Esophagus squamous epithelium (tissue), 5 donors: ENCODE measurements at places on chromosomes 13 and 19.

- DNase-seq: no peak
Measured at GRCh38 chr19:50520822-50521465, 7.2 kb upstream of the ASPDH start.

- no peak for DNase-seq
Measured at GRCh38 chr19:4839192-4839591, 7.7 kb upstream of the TICAM1 start.

DNA sequence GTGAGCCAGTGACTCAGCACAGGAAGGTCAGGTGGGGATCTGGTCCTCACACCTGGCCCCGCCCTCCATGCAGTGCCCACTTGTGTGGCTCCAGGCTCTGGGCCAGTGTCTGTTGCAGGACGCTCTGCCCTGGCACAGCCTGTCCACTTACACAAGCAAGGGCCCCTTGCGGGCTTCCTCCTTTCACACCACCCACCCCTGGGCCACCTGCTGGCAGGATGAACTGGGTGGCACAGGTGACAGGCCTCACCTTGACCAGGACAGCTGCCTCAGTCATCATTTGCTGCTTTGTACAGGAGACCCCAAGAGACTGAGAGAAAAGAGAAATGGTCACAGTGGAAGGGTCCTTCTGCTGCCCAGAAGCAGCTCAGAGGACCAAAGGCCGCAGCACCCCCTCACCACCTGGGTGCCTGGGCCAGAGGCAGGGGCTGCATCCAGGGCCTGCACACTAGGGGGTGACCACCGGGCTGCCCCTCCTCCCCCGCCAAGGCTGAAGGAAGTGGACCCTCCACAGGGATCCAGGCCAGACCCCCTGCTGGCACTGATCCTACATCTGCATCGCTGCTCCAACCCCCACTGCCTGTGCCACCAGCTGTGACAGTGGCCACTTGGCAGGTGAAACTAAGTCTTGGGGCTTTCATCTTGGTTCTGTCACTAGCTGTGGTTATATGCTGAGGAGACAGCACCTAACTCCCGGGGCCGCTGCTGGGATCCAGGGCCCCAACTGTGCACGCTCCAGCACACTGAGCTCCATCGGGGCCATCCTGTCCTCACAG lies 110.3 kb downstream of the TUBA3C start:
- no peak for DNase-seq

- DNase-seq: no peak
Measured at GRCh38 chr13:112967686-112968379, 1.2 kb upstream of the MCF2L start.

- DNase-seq: no peak
Measured at GRCh38 chr13:20473139-20473538, 52.5 kb downstream of the CRYL1 start.

- DNase-seq: no peak
Measured at GRCh38 chr13:26628706-26629105, 71.2 kb downstream of the WASF3 start.

DNA sequence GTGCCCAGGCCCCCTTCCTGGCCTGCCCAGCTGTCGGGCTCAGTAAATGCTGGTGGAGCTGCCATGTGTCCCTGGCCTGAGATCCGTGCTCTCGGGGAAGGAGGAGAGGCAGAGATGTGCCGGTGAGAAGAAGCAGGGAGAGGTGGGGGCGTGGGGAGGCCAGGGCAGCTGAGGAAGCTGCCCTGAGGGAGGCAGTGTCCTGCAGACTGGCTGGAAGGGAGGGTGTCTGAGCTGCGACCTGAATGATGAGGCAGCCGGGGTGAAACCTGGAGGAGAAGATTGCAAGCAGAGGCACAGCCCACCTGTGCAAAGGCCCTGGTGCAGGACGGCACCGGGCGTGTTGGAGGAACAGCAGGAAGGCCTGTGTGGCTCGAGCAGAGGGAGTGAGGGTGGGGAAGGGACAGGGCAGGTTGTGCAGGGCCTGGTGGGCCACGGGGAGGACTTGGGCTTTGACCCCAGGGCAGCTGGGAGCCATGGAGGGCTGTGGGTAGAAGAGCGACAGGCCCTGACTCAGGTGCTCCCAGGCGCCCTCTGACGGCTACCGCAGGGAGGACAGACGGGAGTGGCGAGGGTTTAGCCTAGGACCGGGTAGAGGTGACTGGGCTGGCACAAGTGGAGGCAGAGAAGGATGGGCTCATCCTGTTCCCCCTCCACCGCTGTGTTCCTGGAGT lies 14.0 kb upstream of the CELF5 start:
- DNase-seq: no peak

DNA sequence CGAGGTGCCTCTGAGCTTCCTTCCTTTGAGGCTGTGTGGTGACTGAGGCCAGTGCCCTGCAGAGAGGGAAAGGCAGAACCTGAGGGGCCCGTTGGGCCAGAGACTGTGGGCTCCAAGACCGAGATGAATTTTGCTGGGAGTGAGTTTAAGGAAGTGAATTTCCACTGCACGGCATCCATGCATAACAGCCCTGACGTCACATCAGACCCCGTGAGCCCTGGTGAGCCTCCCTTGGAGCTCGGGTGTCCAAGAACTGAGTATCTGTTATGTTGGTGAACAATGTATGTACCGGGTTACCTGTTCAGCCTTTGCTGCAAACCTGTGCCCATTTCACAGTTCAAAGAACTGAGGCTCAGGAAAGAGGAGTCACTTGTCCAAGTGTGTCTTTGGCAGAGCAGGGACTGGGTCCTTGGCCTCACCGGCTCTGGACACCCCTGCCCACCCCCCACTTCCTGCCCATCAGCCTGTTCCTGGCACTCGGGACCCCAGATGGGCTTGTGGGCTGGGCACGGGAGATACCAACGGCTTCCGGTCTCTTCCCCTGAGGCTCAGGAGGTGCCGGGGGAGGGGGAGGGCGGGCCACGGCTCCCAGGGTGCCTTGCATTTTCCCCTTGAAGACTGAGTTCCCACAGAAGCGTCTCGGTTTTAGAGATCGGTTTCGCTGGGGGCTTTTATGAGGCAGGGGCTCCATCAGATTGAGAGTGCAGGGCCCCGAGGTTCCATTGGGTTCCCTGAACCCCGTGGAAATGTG lies 33.7 kb downstream of the NFILZ start:
- DNase-seq: no peak

DNA sequence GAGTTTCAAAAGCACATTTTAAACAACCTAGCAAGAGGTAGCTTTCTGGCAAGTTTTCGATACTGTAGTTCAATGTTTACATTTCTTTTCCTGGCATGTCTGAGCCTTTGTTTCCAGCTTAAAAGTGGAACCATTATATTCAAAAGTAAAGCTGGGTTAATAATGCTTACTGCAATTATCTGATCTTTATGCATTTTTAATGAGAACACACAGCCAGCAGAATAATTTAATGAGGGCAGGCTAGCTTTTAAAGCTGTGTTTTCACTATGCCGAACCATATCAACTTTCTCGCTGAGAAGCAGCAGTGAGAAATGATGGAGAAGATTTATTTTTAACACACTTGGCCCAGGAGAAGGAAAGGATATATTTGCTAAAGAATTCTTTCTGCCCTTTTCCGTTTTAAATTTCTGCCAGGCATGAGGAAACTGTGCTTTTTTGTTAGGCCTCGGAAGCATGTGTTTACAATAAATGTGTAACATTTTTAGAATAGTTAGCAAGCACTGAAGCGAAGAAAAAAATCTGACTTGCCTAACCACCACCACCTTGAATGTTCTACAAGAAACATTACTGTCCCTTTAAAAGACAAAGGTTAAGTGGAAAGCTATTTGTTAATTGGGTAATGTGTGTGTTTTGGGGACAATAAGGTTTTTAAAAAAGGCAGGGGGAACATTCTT lies 1.0 kb downstream of the MBNL2 start:
- no peak for DNase-seq

DNA sequence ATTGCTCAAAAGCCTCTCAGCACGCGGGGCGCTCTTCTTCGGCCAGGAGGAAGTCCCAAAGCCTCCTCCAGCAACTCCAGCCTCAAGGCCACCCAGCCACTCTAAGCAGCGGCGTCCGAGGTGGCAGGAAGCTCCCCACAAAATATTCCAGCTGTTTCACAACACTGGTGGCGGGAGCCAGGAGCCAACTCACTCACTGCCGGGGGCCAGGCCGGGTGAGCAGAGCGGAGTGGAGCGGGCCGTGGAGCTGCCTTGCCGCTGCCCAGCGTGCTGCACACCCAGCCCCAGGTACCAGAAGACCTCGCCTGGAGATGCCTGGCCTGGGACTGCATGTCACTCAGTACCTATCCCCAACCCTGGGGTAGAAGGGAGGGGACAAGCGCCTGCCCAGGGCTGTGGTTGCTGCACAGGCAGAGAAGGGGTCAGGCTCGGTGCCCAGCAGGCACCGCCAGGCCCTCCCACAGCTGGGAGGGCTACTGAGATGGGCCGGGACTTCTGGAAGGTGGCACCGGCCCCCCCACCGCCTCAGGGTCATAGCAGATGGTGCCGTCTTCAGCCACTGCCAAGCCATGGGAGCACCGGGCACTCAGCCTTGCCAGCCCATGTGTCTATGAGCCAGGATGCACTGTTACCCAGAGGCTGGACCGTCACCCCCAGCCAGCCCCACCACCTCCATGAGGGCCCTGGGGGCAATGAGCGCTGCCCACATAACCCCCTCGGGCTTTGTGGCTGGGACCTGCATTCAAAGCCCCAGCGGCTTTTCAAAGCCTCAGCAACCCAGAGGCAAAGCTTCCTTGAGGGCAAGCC lies 59.2 kb downstream of the MLLT1 start:
- no peak for DNase-seq

DNA sequence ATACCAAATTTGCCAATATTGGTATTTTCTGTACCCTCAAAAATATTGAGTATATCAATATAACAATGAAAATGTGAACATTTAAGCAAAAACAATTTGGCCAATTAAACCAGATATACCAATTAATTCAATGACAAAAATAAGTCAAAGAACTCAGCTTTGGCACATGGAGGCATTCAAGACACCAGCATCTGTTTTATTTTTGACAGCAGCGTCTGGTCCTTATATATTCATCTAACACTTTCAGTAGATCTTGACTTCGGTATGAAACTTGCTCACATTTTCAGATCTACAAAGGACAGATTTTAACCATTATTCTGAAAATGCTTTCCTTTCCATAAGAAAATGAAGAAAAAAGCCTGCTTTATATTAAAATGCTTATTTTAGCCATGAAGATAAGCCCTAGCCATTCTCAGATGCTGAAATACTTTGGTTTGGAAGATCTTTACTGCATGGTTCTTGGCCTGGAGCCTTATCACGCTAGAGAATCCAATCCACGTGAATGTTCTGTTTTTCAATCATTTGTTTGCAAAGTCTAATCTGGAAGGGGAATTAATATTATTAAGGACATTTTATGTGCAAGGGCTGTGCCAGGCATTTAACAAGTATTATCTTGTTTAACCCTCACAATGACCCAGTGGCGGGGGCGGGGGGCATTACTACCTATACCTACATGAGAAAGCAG lies 132.2 kb downstream of the DLEU7 start:
- no peak for DNase-seq

DNA sequence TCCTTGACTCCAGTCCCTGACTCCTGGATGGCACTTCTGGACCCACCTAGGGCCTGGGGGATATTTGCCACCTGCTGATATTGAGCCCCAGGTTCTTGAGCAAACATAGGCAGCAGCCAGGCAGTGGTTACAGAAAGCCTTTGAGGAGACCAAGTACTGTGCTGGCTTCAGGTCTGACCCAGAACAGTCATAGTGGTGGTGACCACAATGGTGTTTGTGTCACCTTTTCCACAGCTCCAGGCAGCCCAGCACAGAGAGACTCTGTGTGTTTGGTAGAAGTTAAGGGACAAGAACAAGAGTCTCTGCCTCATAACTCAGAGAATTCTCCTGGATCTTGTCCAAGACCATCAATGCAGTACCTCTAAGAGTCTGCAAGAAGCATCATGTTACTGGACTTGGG lies 14.6 kb upstream of the CLC start:
- no peak for DNase-seq

- no peak for DNase-seq
Measured at GRCh38 chr13:113528101-113528812, 37.7 kb upstream of the DCUN1D2 start.
